ENCODE measurements at places on chromosomes 4 and X. TPM values are rescaled to one million over a fixed set of nuclear protein-coding genes. Genes with fewer than 3 reads are reported as not detected.

DNA sequence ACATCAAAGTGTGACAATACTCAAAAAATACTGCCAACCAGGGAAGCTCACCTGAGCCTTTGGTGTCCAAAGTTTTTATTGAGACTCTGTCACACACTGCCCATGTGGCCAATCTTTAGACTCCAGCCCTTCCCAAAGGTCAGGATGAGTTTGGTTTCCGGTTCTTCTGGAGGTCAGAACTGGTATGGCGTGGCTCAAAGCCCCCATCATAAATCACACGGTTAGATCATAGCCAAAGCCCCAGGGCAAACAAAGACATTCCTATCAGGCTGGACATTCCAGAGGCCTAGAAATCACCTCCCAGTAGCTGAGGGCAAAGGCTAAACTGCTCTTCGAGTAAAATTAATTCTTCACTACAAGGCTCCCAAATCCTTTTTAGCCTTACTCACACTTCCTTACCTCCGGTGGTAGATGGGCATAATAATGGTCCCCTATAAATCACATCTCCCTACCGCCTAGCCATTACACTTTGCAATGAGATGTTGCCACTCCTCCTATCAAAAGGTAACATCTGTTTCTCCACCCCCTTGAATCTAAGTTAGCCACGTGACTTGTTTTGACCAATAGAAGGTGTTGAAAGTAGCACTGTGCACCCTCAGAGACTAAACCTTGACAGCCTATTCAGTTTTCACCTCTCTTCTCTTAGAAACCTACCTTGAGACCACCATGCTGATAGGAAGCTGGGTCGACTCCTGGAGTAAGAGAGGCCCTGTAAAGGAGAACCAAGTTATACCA is 137.8 kb upstream of the DUSP21 start:
- H3K4me1 ChIP-seq = no peaks in the 10 kb centered on the region
- H3K27ac ChIP-seq = no peak overlapping the region
- no peaks in the 10 kb centered on the region for H3K36me3 ChIP-seq
- no peaks in the 10 kb centered on the region for H3K27me3 ChIP-seq
- no peak overlapping the region for H3K4me3 ChIP-seq

GRCh38 chr4:138609943-138610350 is 367.8 kb upstream of the SLC7A11 start:
- peaks cover 17% of the 10 kb centered on the region for H3K4me1 ChIP-seq
- H3K36me3 ChIP-seq = no peaks in the 10 kb centered on the region
- no peak overlapping the region for H3K4me3 ChIP-seq
- H3K27me3 ChIP-seq = no peaks in the 10 kb centered on the region

DNA sequence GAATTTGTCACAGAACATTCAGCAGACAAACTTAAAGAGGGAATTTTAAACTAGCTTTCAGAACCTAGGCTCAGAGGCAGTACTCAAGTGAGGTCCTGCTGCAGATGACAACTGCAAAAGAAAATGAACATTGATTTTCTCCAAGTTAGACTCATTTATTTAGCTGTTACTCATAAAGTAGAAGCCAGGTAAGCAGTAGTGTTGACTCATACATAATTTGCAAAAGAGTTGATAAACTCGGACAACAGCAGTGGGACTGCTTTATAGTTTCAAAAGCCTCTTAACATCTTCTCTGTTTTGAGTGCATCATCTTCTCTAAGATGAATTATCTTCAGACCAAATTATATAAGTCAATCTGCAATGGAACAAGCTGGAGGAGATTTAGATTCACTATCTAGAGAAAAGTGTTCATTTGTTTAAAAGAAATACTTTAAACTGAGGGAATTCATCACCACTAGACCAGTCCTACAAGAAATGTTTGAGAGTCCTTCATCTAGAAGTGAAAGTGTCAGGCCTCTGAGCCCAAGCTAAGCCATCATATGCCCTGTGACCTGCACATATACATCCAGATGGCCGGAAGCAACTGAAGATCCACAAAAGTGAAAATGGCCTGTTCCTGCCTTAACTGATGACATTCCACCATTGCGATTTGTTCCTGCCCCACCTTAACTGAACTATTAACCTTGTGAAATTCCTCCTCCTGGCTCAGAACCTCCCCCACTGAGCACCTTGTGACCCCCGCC is 49.5 kb downstream of the COQ2 start:
- H3K36me3 ChIP-seq = no peaks in the 10 kb centered on the region
- no peaks in the 10 kb centered on the region for H3K27me3 ChIP-seq
- H3K27ac ChIP-seq = no peak overlapping the region
- H3K4me3 ChIP-seq = no peak overlapping the region

GRCh38 chr4:142663828-142664227 is 182.3 kb downstream of the INPP4B start:
- no peaks in the 10 kb centered on the region for H3K27me3 ChIP-seq
- no peak overlapping the region for H3K4me3 ChIP-seq
- no peaks in the 10 kb centered on the region for H3K4me1 ChIP-seq
- DNase-seq = no peak

DNA sequence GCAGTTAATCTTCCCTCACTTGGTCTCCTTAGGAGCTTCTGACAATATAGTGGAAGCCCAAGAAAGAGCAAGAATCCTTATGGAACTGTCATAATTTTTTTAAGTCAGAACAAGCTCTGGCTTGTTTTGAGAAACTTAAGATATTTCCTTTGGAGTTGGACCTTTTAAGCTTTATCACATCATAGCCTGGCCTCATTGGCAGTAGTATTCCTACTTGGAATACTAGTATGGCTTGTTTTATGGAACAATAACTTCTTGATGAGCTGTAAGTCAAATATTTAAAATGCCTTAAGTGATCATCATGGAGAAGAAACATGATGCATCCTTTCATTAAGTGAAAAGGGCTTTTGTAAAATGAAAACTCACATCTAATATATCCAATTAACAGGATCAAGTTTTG is 78.0 kb upstream of the NRK start:
- no peak overlapping the region for H3K4me3 ChIP-seq
- DNase-seq = no peak
- H3K27me3 ChIP-seq = no peaks in the 10 kb centered on the region
- no peaks in the 10 kb centered on the region for H3K4me1 ChIP-seq
- H3K36me3 ChIP-seq = no peaks in the 10 kb centered on the region
- no peak overlapping the region for H3K27ac ChIP-seq

The LYAR gene
- 9.0 TPM for polyA plus RNA-seq

The PARM1 gene
- 25.8 TPM for polyA plus RNA-seq

The FBXL5 gene
- 37.0 TPM for polyA plus RNA-seq

The SULT1B1 gene
- polyA plus RNA-seq = 68.5 TPM

The SORCS2 gene
- not detected for polyA plus RNA-seq

The GYG2 gene
- 6.0 TPM for polyA plus RNA-seq

The C4orf50 gene
- polyA plus RNA-seq = under 0.01 TPM
